Activated CD4-positive, alpha-beta T cell treated with anti-CD3 and anti-CD28 coated beads, Interleukin-2, amount 50 U/mL, for 16 hours (primary cell): ENCODE measurements at places on chromosomes 5 and 9.

GRCh38 chr5:43233946-43234345, 41.9 kb downstream of the NIM1K start:
- DNase-seq: peak; percentile 44

- DNase-seq: no peak
These were observed 92.3 kb downstream of the FANCC start for GRCh38 chr9:95225076-95225725.

- peak; percentile 42 for DNase-seq
These were observed 137.1 kb downstream of the FGF1 start for GRCh38 chr5:142548739-142549275.

DNA sequence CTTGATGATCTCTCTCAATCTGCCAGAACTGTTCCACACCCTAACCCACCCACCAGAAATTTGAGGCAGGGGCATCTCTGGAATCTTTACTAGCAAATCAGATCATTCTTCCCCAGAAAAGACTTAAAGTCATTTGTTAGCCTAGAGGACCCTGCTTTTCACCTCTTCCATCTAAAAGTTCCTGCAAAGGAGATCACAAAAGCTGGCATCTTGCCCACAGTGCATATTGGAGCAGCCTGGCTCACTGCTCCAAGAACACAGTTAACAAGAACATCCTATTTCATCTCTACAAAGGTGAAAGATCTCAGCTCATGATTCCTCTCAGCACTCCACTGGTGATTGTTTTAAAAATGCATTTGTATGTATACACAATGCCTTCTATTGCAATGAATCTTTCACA, 36.3 kb downstream of the GABRP start:
- DNase-seq: no peak

- no peak for DNase-seq
These were observed 234.0 kb upstream of the NMUR2 start for GRCh38 chr5:152638996-152639552.

DNA sequence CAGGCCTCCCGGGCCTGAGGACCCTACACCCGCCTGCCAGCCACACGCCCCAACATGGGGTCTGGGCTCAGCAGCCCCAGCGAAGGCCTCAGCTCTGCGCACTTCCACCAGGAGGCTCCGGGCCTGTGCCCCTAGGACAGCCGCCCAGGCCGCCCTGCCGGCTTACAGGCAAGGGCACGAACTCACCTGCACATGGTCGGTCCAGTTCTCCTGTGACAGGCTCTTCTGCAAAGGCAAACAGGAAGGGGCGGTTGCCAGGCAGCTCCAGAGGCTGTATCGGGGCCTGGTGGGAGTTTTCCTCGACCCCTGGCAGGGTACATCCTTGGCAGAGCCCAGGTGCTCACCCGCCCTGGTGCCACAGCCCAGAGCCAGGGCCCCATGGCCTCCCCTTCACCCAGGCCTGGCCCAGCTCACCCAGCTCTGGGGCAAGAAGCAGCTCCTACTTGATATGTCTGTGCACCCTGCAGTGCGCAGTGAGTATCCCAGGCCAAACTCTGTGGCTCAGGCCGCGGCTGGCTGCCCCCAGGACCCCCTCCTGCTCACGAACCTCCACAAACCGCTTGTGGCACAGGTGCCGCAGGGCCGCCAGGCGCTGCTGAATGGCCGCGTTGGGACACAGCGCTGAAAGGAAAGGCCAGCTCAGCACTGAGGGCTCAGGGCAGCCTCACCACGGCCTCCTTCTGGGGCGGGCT, 52.2 kb upstream of the NRARP start:
- no peak for DNase-seq

GRCh38 chr9:6763244-6763643, 5.5 kb downstream of the KDM4C start:
- no peak for DNase-seq

DNA sequence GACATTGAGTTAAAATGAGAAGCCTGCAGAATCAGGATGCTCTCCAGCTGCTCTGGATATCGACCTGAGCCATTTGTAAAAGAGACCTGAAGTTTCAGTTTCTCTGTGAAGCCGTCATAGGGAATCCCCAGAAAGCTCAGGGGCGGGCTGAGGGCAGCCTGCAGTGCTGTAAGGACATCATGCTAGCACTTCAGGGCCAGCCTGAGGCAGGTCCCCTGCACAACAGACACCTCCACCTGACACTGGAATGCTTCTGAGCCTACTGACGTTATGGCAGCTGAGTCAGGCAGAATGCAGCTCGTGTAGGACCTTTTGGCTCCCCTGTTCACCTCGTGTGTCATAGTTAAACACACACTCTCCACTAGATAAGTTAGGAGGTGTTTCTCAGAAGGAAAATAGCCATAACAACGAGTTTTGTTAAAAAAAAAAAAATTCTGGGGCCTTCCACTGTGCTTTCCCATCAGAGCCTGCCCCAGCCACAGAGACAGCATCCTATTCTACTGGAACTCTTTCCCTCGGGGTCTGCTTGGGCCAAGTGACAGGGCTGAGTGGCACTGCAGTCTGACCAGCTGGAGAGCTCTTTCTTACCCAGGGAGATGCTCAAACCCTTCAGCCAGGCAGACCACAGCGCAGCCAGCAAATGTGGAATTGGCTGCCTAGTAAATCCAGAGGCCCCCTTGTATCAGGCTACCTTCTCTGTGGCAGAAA, 354.9 kb downstream of the DIRAS2 start:
- peak; percentile 25 for DNase-seq

GRCh38 chr5:97854871-97855762, 672.1 kb upstream of the RIOK2 start:
- DNase-seq: no peak

- no peak for DNase-seq
These were observed 227.0 kb downstream of the DRD1 start for GRCh38 chr5:175216991-175217390.

GRCh38 chr9:91346644-91347043, 15.1 kb downstream of the AUH start:
- peak; percentile 45 for DNase-seq

DNA sequence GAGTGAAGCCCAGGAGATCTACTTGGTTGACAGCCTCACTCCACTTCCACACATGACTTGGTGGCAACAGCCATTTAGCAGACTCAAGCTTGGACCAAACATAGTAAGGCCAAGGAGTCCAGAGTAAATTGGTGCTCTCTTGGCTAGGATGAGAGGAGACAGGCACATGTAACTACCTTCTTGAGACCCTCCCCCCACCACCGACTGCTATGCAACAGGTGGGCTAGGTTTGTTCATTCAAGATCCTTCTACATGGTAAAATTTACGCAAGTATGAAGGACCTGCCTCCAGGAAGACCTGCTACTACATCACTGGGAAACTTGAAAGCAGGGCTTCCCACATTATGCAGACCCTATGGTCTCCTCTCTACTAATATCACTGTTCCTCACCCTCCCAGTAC, 442.4 kb downstream of the SPOCK1 start:
- DNase-seq: no peak
